ENCODE measurements at places on chromosomes 4 and X.

GRCh38 chr4:42845586-42845985 lies 46.9 kb upstream of the GRXCR1 start:
- DNase-seq, result no peak

DNA sequence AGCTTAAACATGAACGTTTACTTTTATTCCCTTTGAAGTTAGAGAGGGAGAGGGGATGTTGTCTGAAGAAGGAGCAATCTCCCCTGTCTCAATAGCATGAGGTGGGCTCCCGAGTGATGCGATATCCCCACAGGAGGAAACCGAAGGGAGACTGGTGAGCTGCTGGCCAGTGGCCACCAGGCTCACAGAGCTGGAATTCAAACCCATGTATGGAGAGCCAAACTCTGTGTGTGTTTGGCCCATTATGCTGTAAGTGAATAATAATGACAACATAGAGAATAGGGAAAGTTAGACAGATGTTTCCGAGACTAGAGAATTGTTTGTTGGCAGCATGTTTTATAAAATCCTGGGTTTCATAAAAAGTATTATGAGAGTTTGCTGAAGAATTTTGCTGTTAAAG lies 66.1 kb upstream of the CLNK start:
- DNase-seq, result no peak

- DNase-seq, result no peak
Measured at GRCh38 chr4:161555689-161556660, 607.8 kb downstream of the FSTL5 start.

DNA sequence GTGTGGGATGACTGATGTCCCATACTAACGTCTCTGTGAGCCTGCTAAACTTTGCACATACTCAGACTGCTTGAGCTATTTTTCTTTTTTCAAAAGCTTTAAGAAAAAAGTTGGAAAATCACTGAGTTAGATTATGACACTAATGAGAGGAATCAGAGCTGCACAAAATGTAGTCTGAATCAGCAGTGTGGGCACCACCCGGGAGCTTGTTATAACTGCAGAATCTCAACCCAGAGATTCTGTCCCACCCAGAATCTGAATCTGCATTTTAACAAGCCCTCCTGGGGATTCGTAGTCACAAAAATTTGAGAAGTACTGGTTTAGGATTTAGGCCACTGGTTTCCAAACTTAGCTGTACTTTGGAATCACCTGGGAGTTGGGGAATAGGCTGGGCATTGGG lies 102.1 kb upstream of the MID1IP1 start:
- peak; percentile 22 for DNase-seq

DNA sequence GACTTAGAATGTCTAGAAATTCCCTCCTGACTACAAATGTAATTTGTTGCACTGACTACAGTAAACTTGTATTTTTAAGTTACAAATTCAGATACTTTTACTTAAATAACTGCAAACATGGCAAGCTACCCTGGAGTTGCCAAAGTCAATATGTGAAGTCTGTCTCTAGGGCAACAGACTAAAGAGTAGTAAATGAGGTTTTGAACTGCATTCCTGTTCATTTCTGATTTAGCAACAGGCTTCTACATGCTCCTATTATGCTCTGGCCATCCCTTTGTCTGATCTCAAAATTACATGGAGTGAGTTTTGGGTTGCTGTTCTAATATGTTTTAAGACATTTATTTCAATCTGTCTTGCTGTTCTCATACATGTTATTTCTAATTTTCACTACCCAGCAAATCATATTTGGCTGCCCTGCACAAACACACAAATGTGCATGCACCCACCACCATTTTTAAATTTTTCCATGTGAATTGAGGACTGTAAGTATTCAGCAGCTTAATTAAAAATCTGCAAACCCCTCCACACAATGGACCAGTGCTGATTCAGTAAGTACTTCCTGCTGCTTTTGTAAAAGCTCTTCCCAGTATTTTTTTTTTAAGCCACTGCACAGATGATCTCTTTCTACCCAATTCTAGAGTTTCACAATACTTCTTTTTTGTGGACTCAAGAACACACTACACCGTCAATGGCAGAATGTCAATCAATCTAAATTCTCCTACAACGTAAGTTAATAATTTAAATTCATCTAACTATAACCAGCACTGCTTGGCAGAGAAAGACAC lies 26.7 kb downstream of the SH3RF1 start:
- no peak for DNase-seq

- DNase-seq, result no peak
Measured at GRCh38 chrX:101164766-101165590, 54.6 kb upstream of the DRP2 start.

DNA sequence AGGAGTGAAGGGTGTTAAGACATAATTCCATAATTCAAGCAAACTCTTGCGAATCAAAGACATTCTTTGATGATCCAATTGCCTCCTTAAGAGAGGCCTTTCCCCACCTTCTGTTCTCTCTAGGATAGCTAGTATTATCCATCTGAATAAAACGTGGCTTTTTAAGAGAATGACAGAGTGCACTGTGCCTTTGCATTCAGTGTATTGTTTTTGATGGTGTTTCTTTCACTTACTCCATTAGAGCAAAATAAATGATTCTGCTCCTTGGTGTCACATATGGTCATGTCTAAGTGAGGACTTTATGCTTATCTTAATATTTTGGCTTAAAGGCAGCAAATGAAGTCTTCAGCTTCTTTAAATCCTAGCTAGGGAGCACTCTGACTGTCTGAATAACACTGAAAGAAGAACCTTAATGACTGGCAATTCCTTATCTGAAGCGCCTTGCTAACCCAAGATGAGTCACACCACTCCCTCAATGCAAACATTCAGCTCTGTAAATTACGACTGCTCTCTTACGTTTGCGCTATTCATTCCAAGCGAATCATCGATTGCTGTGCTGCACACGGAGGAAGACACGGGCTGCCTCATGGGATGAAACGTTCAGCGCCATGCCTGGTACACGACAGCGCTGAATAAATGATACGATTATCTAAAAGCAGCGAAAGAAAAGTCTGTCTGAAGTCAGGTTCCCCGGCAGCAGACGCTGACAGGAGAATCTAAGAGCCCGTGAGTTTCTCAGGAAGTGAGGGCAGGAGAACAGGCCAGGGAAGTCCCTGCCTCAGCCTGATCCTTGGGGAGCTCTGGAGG lies 35.1 kb upstream of the GEMIN8 start:
- no peak for DNase-seq

DNA sequence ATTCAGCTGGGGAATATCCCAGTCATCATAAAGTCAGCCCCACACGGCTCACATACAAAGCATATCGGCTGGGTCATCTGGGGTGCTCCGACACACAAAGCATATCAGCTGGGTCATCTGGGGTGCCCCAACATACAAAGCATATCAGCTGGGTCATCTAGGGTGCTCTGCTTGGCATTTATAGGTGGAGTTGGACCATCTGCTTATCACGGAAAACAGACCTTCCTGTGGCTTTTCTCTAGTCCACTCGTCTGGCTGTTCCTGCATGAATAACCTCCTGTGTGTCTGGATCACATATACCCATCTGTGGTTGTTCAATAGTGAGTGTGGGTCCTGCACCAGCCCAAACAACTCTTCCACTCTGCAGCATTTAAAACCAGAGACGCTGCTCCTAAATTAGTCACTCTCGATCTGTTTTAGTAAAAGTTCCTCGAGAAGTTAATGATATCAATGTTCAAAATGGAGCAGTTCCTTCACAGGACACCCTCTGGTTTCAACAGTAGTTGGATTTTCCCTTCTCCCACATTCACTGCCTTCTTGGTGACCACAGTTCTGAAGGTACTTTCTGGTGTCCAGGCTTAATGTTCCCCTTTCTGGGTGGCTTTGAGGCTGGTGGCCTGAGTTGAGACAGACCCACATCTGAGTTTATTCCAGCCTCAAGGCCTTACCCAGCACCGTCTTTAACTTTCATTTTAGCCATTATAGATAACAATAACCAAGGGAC lies 70.0 kb upstream of the FRG1 start:
- no peak for DNase-seq

GRCh38 chr4:158302076-158302866 lies 92.0 kb downstream of the TMEM144 start:
- DNase-seq, result no peak

GRCh38 chr4:42281324-42282020 lies 115.8 kb upstream of the SHISA3 start:
- no peak for DNase-seq

DNA sequence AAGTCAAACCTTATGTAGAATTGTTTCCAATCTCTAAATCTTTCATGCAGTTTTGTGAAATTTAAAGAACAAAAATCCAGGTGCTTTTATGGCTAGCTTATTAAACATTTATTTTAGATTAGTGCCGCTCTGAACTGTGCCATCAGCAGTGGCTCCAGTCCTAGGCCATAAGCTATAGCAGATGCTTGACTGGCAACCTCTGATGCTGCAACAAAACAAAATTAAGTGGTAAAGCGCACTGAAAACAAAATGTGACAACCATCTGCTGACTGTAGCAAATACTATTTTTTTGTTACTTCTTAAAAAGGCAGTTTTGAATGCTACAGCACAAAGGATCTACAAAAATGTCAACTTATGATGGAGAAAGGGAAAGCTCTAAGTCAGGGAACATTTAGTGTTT lies 237.4 kb downstream of the DCLK2 start:
- no peak for DNase-seq

GRCh38 chr4:26826721-26827120 lies 33.9 kb upstream of the STIM2 start:
- no peak for DNase-seq

GRCh38 chr4:184112006-184112550 lies 105.6 kb downstream of the ENPP6 start:
- no peak for DNase-seq

GRCh38 chrX:148466292-148466691 lies 34.1 kb upstream of the AFF2 start:
- no peak for DNase-seq

DNA sequence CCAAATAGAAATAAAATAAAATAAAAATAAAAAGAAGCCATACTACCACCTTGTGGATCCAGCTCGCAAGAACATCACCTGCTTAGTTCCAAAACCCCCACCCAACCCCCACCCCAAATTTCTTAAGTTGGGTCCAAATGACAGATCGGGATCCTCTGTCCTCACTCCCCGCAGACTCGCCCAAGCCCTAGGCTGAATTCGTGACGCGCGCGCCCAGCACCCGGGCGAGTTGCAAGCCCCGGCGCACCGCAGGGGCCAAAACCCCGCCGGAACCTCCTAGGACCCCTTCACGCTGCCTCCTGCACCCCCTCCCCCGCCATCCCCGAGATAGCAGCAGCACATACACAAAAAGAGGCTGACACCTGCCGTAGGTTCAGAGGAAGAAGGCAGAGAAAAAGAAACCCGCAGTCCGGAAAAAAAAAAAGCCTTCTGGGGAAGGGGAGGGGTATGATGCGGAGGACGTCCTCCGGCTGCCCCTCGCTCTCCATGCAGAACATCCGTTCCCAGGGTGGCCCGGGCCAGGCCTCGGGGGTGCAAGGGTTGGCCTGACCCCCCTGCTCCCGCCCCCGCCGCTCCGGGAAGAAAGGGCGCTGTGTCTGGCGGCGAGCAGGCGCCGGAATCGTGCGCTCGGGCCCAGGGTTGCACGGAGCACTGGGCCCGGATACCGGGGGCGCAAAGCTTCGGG lies 2.6 kb downstream of the NLGN4X start:
- peak; percentile 37 for DNase-seq
